Esophagus muscularis mucosa (tissue), 4 donors: ENCODE measurements at places on chromosomes 5 and 9.

DNA sequence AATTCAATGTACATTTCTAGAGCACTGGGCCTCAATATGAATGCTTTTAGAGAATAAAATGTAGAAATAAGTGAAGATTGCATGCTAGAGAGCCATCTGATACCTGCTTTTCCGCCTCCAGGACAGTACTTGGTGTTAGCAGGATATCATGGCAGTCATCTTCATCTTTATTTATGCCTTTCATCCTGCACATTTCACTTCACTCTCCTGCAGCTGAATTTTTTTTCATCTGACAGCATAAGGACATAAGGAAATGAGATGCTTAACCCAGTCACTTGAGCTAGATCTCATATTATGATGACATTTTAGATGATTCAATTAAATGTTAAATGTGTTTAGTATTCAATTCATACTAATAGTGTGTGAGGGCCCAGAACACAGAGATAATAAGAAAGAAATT is 162.6 kb downstream of the PARP8 start:
- DNase-seq, result no peak

DNA sequence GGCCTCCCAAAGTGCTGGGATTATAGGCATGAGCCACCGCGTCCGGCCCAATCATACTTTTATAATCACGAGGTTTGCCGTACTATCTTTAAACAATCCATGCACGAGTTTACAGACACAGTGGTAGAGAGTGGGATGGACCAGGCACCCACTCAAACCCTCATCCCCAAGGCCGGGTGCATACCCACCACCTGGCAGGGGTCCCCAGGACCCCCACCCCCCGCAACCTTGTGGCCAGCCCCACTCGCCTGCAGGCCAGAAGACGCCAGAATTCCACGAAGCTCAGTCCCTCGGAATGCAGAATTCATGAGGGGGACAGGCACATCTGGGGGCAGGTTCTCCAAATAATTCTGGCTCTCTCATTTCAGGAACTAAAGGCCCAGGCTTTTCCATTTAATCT is 17.1 kb downstream of the NACC2 start:
- DNase-seq, result no peak

GRCh38 chr9:32424616-32425015 is 40.2 kb downstream of the ACO1 start:
- DNase-seq, result no peak

GRCh38 chr5:12911156-12911555 is 1006.9 kb upstream of the CTNND2 start:
- DNase-seq, result no peak
